ENCODE measurements at places on chromosomes 1 and 21.
A peak's percentile ranks its signal among the peaks of the same experiment; 100 is the strongest.

- DNase-seq = peak; percentile 91
These were observed 283.5 kb upstream of the SGIP1 start for GRCh38 chr1:66250478-66250877.

DNA sequence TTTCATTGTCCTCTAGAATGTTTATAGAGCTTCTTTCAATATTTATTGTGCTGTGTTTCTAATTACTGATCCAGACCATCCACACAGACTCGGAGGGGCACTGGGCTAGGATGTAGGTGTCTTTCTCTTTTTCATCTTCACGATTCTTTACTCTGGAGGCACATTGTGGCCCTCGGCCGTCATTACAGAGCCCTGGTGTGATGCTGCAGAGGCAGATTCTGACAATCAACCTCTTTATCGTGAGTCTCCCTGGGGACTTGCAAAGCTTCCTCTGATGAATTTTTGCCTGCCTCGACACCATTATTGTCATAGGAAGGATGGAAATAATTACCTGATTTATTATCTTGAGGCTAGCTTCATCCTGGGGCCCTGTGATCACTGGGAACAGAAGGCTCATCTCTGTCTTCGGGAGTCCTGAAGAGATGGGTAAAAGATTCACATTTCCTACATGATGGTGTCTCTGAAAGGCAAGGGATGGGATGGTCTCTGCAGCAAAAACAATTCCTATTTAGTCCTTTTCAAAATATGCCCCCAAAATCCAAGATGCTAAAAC lies 89.4 kb downstream of the SEC16B start:
- no peak for DNase-seq

DNA sequence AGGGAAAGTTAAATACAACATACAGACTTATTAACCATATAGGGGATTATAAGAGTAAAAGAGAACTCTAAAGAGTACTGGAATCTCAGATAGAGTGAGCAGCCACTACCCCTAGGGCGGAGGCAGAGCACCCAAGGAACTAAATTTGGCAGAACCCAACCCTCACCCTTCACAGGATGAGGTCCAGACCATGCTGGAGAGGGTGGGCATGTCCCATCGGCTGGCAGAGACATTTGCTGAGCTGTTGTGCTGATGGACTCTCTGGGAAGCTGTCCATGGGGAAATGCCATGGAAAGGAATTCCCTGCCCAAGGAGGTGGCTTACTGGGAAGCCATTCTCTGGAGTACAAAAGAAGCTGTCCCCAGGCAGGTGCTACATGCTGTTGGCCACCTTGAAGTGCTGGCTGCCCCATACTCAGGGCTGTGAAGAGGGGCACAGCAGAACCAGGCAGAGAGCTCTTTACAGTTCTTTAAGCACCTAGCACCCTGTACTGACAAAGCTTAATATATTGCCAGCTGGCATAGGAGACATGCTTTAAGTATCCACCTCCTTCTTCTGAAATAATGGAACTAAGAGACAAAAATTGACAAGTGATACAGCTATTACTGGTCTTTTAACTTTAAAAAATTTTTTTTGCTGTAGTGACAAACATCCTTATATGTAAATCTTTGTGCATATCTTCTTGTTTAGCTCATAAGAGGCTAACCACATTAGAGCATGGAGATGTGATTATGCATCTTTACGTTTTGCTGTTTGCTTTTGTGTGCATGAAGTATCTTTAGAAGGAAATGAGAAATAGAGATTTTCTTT lies 29.6 kb downstream of the TSNAX start:
- DNase-seq = no peak

DNA sequence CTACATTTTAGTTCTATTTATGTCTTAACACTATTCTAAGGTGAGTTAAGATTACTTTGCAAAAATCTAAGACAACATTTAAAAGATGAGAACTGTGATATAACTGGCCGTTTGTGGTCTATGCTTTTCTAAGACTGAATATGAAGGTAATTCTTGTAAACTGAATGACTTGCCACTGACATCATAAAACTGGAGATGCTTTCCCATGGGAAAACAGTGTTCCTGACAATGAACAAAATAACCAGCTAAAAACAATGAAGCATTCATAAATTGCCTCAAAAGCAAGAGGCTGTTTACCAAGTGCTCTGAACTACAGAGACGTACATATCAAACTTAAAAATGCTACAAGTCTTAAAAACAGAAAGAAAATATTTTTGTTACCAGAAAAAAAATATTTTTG lies 54.7 kb downstream of the APP start:
- DNase-seq = peak; percentile 63

- no peak for DNase-seq
These were observed 71.2 kb downstream of the FGGY start for GRCh38 chr1:59368008-59368670.

DNA sequence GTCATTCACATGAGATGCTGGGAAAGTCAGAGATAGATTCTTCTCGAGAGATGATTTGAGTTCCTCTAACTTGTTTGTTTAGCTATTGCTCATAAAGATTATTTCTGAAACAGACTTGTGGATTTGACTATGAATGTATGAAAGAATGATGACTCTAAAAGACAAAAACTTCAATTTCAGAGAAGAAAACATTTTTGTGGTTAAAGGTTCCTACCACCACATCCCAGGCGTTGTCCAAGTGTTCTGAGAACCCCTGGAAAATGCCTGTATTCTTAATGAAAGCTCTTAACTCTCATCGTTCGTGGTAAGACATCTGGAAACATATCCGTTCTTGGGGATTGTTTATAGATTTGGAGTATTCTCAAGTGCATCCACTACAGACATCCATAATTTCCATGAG lies 228.7 kb downstream of the BARHL2 start:
- no peak for DNase-seq

- no peak for DNase-seq
These were observed 105.9 kb upstream of the POU3F1 start for GRCh38 chr1:38152351-38153065.

DNA sequence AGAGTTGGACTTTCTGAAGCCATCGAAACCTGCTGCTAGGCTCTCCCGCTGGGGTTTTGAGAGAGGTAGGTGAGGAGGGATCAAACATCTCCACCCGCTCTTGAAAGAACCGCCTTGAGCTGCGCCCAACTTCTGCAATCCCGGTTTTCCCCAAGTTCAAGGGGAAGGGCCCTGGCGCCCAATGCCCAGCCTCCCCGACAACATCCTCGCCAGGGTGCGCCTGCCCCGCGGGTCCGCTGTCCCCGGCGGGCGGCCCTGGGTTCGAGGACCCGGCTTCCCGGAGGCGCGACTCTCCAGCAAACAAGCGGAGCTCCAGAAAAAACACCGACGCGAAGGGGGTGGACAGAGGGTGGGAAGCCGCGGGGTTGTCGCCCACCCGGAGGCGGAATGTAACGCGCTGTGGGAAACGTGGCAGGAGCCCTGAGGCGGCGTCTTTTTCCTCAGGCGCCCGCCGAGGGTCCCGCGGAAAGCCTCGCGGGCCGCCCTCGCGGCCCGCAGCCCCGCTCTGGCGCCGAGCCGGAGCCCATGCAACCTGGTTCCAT lies 607 bp downstream of the BTG3 start:
- DNase-seq = no peak

- DNase-seq = no peak
These were observed 47.9 kb downstream of the RBM11 start for GRCh38 chr21:14263879-14264278.

DNA sequence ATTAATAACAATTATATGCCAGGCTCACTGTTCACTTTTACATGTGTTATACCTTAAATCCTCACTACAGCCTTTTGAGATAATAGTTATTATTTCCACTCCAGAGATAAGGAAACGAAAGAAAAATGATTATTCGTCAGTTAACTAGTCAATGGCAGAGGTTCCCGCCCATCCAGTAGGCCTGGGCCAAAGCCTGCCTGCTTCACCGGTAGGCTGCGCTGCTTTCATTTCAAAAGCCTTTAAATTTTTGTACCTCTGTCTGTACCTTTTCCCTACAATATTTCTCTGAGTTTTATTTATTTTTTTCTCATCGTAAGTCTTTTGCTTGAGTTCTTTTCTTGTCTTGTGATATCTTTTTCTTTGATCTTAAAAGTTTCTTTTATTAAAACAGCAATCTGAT lies 3.6 kb downstream of the GPR52 start:
- DNase-seq = no peak

DNA sequence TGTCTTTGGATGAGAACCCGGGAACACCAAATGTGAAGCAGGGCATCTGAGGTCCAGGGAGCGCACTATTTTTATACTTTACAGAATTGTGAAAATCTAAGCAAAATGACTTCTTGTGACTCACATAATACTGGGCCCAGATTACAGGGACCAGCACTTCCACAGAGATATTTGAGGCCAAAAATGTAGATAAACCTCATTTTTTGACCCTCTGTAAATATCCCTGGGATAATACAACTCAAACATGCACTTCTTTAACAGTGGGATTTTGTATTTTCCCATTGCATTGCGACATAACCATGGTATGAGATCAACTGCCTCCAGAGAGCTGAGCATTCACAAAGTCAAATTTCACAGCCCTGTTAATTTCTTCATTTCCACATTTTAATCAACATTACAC lies 289.4 kb upstream of the ADGRL4 start:
- peak; percentile 15 for DNase-seq

DNA sequence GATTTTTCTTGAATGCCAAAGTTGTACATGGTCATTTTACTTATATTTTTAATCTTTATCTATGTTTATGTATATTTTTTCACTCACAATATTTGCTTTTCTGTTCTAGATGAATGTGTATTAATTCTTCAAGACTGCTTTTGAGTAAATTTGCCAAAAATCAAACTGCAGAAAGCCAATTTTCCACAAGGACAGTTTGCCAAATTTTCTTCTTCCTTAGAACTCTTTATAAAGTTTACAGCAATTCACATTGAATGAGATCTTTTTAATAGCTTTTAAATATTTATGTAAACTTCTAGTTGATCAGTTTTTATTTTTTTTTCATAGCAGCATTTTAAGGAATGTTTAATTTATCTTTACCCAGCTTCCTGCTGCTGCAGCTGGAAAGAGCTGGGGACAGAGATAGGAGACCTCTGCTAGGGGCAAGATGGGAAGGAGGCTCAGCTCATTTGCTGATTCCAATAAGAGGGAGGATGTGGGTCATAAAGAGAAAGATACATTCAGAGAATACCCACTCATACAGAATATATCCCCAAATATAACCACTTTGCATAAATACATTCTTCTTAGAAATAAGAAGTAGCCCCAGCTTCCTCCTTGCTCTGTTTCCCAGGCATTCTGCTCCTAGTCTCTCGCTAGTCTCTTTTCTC lies 93.0 kb downstream of the ODF2L start:
- DNase-seq = no peak

DNA sequence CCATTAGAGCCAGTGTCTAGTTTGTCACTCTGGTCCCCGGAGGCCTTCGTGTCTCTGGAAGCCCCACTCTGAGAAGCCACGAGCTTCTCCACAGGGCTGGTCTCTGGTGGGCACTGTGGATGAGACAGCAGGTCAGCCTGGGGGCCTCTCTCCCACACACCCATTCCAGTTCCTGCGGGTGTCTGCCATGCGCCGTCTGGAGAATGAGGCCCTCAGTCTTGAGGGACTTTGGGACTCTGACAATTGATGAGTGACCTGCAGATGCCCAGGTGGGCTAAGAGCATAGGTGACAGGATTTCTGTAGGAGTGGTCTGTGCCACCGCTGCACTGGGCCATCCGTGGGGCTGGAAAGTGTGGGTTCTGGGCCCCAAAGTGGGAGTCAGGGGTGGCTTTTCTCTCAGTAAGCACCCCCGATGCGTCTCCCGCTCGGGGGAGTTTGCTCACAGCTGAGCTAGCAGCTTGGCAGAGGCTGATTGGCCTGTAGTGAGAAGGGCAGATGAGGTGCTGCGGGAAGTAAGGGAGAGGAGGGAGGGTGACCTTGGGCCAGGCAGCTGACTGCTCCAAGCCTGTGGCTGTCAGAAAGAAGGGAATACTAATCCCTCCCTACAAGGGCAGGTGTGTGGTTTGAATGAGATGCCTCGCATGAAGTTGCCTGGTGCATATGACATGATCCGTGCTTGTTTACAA lies 26.4 kb downstream of the LHX4 start:
- DNase-seq = no peak

- DNase-seq = no peak
These were observed 371 bp downstream of the ARID1A start for GRCh38 chr1:26696119-26696653.

DNA sequence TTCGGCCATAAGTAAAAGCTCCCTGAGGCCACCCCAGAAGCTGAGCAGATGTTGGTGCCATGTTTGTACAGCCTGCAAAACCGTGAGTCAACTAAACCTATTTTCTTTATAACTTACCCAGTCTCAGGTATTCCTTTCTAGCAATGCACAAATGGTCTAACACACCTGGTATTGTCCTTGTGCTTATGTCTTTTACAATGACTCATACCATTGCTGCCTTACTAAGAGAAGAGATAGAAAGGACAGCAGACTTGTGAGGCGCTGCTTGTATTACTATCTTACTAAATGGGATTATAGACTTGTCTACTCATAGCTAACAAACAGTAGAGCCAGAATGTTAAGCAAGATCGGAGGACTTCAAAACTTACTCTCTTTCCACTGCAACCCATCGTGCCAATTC lies 18.5 kb upstream of the CYYR1 start:
- no peak for DNase-seq

DNA sequence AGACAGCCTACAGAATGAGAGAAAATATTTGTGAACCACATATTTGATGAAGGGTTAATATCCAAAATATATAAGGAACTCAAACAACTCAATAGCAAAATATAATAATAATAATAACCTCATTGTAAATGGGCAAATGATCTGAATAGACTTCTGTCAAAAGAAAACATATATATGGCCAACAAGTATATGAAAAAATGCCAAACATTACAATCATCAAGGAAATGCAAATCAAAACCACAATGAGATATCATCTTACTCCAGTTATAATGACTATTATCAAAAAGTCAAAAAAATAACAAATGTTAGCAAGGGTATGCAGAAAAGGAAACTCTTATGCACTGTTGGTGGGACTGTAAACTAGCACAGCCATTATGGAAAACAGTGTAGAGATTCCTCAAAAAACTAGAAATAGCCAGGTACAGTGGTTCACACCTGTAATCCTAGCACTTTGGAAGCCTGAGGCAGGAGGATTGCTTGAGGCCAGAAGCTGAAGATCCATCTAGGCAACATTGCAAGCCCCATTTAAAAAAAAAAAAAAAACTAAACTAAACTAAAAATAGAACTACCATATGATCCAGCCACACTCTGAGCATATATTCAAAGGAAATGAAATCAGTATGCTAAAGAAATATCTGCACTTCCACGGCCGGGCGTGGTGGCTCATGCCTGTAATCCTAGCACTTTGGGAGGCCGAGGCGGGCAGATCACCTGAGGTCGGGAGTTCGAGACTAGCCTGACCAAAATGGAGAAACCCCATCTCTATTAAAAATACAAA lies 17.3 kb upstream of the TRIM67 start:
- no peak for DNase-seq

DNA sequence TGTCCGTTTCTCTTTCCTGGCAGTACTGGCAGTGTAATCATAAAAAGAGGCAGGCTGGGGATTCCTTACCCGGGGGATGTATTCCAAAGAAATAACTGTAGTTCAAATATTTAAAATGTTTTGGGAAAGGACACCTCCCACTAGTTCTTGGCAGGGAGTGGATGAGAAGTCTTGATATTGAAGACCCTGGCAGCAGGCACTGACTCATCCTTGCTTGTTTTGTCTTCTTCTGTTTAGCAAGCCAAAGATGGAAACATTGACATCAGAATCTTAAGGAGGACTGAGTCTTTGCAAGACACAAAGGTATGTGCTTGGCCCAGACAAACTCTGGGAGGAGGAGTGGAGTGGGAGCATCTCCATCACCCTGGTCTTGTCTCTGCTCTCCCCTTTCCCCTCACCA lies 639 bp downstream of the IL20 start:
- DNase-seq = no peak

GRCh38 chr1:178411756-178412399 lies 84.9 kb downstream of the CLEC20A start:
- DNase-seq = no peak

GRCh38 chr1:97870589-97870988 lies 50.2 kb downstream of the DPYD start:
- DNase-seq = no peak

All from skeletal muscle cell (primary cell).